NCI-H1092 (cell line): ENCODE measurements at places on chromosomes 13 and 19.

DNA sequence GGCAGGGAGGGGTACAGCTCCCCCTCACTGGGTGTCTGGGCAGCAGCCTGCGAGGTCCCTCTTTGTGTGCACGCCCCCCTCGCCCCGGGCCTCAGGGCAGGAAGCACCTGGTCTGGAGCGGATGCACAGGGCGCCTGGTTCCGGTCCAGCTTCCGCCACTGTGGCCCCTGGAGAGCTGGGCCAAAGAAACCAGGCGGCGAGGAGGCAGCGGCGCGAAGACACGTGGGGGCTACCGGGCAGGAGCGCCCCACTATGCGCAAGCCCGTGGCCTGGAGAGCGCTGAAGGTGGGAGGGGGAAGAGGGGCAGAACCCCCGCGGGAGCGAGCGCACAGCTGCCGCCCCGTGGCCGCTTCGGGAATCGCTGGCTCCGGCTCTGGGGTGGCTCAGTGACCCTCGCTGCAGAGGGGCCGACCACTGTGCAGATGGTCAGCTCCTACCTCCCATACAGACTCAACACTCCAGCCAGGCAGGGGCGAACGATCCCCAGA, 1.7 kb upstream of the LYL1 start:
- no peak for DNase-seq

DNA sequence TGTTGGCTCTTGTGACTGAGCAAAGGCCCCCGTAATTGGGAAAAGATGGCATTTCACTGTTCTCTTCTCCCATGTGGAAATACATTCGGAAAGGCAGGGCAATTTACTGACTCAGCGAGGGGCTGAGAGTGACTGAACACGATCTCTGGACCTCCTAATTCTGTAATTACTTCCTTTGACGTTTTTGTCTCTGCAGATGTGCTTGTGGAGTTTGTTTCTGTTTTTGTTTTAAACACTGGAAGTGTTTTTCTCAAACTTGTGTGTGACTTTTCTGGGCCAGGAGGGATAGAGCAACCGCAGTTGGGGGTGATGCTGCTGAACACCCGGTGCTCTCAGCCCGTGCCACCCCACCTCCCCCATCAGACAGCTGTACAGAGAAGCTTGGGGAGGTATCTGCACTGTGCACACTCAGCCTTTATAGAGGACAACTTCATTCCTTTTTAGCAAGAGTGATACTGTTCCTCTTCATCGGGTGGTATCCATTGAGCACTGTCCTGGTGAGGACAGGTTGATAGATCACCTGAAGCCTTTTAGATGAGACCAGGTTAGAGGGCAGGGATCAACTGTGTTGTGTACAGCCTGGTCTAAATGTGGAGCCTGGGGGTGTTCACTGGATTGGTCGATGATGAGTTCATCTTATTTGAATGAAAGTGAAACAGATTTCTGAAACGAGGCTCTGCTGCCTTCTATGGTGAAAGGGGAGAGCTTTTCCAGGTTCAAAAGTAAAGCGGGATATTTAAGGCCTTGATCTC, 117.4 kb downstream of the ESD start:
- DNase-seq = no peak

GRCh38 chr19:15702534-15702930, 25.3 kb upstream of the OR10H2 start:
- DNase-seq = peak; percentile 14

GRCh38 chr13:26128676-26129075, 76.9 kb upstream of the SHISA2 start:
- no peak for DNase-seq

DNA sequence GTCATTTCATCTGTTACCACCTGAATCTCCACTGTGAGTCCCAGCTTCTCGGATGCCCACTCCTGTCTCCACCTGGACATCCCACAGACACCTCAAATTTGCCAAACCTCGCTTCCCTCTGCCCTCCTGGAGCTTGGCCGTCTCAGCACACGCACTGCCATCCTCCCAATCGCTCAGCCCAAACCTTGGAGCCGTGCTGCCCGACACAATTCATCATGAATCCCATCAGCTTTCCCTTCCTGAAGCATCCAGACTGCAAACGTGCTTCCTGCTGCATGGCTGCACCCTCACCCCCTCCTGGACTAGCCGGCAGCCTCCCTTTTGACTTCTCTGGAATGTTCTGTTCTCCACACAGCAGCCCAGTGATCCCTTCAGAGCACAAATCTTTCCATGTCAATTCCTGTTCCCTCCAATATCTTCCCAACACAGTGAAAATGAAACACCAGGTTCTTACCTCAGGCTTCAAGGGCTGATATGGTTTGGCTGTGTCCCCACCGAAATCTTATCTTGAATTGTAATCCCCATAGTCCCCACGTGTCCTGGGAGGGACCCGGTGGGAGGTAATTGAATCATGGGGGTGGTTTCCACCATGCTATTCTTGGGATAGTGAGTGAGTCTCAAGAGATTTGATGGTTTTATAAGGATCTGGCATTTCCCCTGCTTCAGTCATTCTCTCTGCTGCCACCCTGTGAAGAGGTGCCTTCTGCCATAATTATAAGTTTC, 1.1 kb upstream of the PROZ start:
- no peak for DNase-seq

DNA sequence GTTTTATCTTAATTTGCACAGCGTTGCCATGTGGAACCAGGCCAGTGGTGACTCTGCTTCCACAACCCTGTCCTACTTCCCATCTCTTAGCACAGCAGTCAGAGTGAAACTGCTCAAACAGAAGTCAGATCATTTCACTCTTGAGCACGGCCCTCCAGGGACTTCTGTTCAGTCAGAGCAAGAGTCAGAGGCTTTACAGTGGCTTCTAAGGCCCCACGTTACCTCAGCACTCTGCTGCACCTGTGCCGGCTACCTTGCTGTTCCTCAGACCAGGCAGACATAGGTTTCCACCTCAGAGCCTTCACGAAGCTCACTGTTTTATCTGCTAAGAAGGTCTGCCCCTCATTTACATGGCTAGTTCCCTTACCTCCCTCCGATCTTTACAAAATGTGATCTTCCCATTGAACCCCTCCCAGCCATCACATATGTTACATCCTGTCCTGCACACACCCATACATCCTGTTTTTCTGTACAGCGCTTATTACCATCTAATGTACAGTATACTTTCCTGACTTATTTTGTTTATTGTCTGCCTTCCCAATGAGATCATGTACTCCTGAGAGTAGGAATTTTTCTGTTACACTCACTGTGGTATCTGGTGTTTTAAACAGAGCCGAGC, 41.6 kb downstream of the TM9SF2 start:
- DNase-seq = no peak
